ENCODE measurements at places on chromosomes 6 and 20.

DNA sequence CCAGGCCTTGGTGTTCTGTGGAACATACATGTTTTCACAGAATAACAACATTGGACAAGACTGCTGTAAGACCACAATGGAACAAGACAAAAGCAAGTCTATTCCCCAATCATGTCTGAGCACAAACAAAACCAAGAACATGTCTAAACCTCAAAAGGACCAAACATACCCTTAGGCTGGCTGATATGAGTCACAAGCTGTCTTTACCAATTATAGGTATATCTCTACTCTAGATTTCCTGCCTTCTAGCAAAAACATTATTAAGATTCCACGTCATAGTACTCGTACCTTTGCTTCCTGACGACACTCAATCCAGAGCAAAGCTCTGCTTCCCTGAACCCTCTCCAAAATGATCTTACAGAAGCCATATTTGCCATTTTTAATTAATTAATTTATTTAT is 15.4 kb upstream of the L3MBTL1 start:
- DNase-seq, result no peak

- no peak for DNase-seq
Measured at GRCh38 chr6:119124079-119124824, 45.8 kb upstream of the FAM184A start.

DNA sequence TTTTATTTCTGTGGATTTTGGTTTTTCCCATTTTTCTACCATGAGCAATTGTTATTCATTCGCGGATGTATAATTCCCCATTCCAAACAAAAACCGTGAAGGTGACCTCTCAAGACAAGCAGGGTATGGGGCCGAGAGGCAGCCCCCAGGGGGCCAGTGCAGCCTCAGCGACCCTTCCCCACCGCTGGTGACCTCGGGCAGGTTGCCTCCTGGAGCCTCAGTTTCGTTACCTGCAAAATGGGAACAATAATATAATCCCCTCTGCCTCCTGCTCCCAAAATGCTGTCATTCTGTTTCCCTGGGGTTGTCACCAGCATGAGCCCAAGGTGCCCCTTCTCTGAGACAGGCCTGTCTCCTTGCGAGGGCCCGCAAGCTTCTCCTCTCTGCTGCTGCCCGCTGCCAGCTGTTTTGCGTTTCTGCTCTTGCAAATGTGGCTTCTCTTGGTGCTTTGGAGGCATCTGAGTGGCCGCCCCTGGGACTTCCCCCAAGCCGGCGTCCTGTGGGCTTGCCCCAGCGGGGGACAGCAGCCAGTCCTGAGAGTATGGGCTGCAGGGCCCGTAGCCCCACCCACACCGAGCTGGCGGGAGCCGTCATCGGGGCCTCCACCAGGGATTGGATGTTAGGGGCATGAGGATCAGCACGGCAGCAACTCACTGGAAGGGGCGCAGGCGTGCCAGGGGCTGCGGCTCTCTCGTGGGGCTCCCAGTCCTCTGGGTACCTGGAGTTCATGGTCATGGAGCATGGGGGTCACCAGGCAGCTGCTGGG is 161.9 kb downstream of the TAF4 start:
- DNase-seq, result no peak

DNA sequence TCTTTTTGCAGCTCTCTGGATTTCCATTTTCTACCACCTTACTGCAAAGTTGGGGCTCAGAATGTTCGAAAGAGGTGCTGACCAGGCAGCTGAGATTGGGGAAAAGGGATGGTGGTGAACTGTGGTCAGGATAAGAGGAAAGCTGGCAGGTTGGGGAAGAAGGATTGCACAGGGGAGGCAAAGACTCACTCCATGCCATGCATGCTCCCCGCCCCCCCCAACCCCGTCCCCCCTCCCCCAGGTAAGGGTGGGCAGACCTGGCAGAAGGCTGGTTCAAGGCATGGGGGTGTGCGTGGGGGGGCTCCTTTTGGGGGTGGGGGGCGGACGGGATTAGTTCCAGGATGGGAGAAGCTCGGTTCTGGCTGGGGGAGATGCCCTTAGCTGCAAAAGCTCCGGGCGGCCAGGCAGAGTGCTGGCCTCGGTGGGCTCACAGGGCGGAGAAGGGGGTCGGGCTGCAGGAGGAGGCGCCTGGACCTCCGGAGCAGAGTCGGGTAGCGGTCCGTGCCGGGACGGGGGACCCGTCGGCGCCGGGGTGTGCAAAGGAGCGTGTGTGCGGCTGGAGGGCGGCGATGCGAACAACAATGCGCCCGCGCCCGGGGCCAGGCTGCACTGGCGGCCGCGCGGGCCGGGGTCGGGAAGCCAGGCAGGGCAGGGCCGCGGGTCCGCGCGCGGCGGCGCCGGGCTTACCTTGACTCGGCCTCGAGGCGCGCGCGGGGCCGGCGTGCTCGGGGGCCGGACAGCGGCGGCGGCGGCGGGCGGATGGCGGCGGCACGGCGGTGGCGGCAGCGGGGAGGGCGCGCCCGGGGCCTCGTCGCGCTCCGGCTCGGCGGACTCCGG is 880 bp downstream of the ADNP start:
- DNase-seq, result no peak

DNA sequence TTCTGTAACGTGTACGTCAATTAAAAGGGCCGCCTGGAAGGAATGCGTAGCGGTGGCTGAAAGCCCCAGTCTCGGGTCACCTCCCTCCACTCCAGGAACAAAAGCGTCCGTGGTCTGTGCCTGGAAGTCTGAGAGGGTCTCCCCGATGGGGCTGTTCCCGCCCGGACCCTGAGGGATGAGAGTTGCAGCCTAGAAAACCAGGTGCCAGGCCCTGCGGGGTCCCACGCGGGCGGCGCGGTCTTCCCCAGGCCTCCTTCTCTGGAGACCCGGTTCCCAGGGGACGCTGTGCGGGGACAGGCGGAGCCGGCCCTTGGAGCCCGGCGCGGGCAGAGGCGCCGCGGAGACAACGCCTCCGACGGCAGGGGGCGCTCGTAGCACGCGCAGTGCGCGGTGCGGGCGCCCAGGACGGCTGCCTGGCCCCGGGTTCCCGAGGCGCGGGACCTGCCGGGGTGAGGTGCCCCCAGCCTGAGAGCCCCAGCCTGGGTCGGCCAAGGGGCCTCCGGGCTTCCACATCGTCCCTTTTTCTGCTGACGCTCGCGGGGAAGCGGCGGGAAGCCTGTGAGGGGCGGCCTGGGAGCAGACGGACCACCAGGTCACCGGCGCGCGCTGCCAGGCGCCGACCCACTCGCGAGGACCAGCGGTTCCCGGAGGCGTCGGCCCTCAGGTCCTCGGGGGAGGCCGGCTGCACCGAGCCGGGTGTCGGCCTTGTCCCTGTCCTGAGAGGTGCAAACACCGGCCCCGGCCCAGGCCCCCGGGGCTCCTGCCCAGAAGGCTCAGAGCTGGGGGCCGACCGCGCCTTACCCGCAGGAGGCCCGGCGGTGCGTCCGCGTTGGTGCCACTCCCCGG is 5.3 kb upstream of the FOXC1 start:
- no peak for DNase-seq

DNA sequence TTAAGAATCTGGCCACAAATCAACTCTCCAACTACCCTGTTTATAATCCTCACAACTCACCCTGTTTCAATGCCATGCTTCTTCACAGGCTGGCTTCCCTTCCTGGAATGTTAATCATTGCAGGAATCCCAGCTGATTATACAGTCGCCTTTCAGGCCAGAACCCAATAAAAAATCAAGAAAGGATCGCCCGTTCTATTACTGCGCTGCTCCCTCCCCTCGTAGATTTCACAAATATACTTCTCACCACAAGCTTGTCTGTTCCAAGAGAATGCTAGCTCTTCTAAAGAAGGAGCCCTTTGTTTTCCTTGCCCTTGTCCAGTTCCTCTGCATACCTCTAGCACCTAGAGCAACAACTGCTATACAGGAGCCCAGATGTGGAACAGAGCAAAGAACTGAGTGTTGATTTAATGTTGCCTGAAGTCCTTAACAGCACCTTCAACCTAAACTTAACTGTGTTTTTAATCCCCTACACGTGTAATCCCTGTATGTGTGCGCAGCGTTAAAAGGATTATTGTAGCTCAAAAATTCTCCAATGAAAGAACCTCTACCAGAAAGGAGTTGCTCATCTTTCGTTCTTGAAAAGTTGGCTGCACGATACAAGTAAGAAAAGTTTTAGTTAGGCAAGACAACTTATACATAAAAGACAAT is 988 bp downstream of the ECHDC1 start:
- no peak for DNase-seq

DNA sequence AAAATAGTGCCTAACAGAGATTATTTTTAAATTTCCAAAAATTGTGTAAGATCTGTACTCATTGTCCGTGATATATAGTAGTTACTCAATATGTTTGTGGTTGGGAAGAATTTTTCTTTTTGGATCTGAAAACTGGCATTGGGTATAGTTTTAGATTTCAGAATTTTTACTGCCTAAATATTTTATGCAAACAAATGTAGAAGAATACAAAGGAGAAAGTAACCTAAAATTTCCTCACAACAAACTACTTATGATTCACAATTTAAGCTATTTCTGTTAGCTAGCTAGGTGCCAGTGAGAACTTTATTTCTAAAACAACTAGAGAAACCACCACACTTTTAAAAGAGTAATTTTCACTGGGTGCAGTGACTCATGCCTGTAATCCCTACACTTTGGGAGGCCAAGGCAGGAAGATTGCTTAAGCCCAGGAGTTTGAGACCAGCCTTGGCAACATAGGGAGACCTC is 38.8 kb downstream of the SESN1 start:
- DNase-seq, result peak; percentile 51

DNA sequence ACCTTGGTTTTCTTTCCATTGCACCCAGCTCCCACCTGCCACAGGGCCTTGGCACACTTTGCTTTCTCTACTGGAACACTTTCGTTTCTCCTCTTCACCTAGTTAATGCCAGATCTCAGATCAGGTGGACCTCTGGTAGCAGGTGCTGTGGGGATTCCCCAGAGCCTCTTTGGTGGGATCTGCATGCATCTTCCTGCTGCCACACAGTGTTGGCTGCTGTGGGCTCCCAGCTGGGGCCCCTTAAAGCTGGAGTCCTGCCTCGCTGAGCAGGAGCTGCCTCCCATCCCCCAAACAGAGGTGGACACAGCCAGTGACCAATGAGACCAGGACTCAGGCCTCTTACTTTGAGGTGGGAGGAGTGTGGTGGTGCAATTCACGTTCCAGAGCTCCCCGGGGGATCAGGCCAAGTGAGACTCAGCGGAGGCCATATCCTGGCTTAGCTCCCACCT is 28.4 kb downstream of the CEBPB start:
- DNase-seq, result no peak

DNA sequence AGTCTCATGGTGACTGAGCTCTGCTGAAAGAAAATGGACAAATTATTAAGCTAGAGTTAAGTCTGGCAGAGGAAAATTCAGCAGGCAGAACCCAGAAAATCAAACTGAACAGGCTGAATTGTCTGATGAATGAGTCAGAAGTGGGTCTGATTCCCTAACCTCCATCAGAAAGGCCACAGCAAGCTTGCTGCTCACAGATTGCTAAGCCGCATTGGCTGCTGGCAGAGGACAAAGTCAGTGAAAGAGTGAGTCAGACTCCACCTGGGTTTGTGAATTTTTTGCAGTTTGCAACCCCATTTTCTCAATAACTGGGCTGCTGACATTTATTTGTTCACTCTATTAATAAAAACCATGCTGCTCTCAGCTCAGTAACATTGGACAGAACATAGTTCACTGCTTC is 191.3 kb downstream of the EPM2A start:
- DNase-seq, result peak; percentile 17
